H1 (cell line): ENCODE measurements at places on chromosomes 2 and 18. TPM values are rescaled to one million over a fixed set of nuclear protein-coding genes. Genes with fewer than 3 reads are reported as not detected.

SCLY gene
- 79.5 and 111 TPM in 2 replicates for polyA plus RNA-seq

RTP5 gene
- 0.03 TPM in 1 of 2 replicates, not detected in the other for polyA plus RNA-seq

MYOM1 gene
- polyA plus RNA-seq: 0.06 and 0.16 TPM in 2 replicates

CNDP1 gene
- 0.08 and 0.09 TPM in 2 replicates for polyA plus RNA-seq

SP110 gene
- polyA plus RNA-seq: 3.1 and 4.3 TPM in 2 replicates

SRD5A2 gene
- 0.02 TPM in 2 replicates for polyA plus RNA-seq

DSG3 gene
- polyA plus RNA-seq: 0.02 and 0.03 TPM in 2 replicates

MAP2 gene
- 7.2 and 9.4 TPM in 2 replicates for polyA plus RNA-seq

NCK2 gene
- 30.3 and 43.3 TPM in 2 replicates for polyA plus RNA-seq

CREB1 gene
- polyA plus RNA-seq: 32.2 and 46.3 TPM in 2 replicates

C2orf78 gene
- polyA plus RNA-seq: 0.88 and 0.89 TPM in 2 replicates

AGXT gene
- 0.03 TPM in 1 of 2 replicates, not detected in the other for polyA plus RNA-seq

MC4R gene
- polyA plus RNA-seq: 0.11 TPM in 1 of 2 replicates, not detected in the other

UBXN4 gene
- polyA plus RNA-seq: 13.6 and 20.1 TPM in 2 replicates

MRPL33 gene
- 9.5 and 24.3 TPM in 2 replicates for polyA plus RNA-seq

CNDP2 gene
- polyA plus RNA-seq: 71.8 and 95.6 TPM in 2 replicates

SPATS2L gene
- 55.3 and 67.3 TPM in 2 replicates for polyA plus RNA-seq

ANO7 gene
- 3.2 and 4.1 TPM in 2 replicates for polyA plus RNA-seq

MC2R gene
- polyA plus RNA-seq: not detected in 2 replicates

ADAM23 gene
- polyA plus RNA-seq: 7.5 and 9.9 TPM in 2 replicates

NYAP2 gene
- not detected in 2 replicates for polyA plus RNA-seq

TEX44 gene
- 0.06 TPM in 1 of 2 replicates, not detected in the other for polyA plus RNA-seq

FABP1 gene
- polyA plus RNA-seq: 0.09 TPM in 1 of 2 replicates, not detected in the other

TMEM182 gene
- polyA plus RNA-seq: 1.8 and 3.1 TPM in 2 replicates

RBM43 gene
- 1.2 and 1.7 TPM in 2 replicates for polyA plus RNA-seq

SERPINB12 gene
- not detected in 2 replicates for polyA plus RNA-seq

WDFY1 gene
- 68.4 and 69.3 TPM in 2 replicates for polyA plus RNA-seq

REG1B gene
- not detected in 2 replicates for polyA plus RNA-seq

CSRNP3 gene
- polyA plus RNA-seq: 0.61 and 1.3 TPM in 2 replicates

RAB6C gene
- polyA plus RNA-seq: 0.03 TPM in 1 of 2 replicates, not detected in the other

CCDC85A gene
- polyA plus RNA-seq: 0.14 and 0.20 TPM in 2 replicates

PRKAG3 gene
- polyA plus RNA-seq: not detected in 2 replicates

CABYR gene
- 9.4 and 14.5 TPM in 2 replicates for polyA plus RNA-seq

NEUROD1 gene
- polyA plus RNA-seq: 0.08 TPM in 2 replicates

ZSWIM2 gene
- not detected in 2 replicates for polyA plus RNA-seq

SFTPB gene
- polyA plus RNA-seq: not detected in 2 replicates

POMC gene
- 4.7 and 6.1 TPM in 2 replicates for polyA plus RNA-seq

NGEF gene
- polyA plus RNA-seq: 2.7 and 3.9 TPM in 2 replicates

TOGARAM2 gene
- polyA plus RNA-seq: 0.42 and 0.63 TPM in 2 replicates

SDC1 gene
- polyA plus RNA-seq: 71.4 and 73.3 TPM in 2 replicates

EML6 gene
- 1.2 and 1.9 TPM in 2 replicates for polyA plus RNA-seq

CDH2 gene
- polyA plus RNA-seq: 12.4 and 15.0 TPM in 2 replicates

RNF144A gene
- 14.0 and 14.1 TPM in 2 replicates for polyA plus RNA-seq

CYTIP gene
- polyA plus RNA-seq: 0.12 and 0.17 TPM in 2 replicates

OSBPL1A gene
- 29.9 and 53.2 TPM in 2 replicates for polyA plus RNA-seq

SP5 gene
- 0.17 and 0.46 TPM in 2 replicates for polyA plus RNA-seq

IL1RN gene
- not detected in 2 replicates for polyA plus RNA-seq

DNER gene
- polyA plus RNA-seq: 6.8 and 7.7 TPM in 2 replicates

DLGAP1 gene
- polyA plus RNA-seq: 11.8 and 14.6 TPM in 2 replicates

HEATR5B gene
- polyA plus RNA-seq: 5.5 and 7.0 TPM in 2 replicates

WDR12 gene
- polyA plus RNA-seq: 9.7 and 25.0 TPM in 2 replicates
